ENCODE measurements at places on chromosomes 4 and X.

GRCh38 chrX:28312965-28313364 lies 274.3 kb upstream of the IL1RAPL1 start:
- DNase-seq = no peak

DNA sequence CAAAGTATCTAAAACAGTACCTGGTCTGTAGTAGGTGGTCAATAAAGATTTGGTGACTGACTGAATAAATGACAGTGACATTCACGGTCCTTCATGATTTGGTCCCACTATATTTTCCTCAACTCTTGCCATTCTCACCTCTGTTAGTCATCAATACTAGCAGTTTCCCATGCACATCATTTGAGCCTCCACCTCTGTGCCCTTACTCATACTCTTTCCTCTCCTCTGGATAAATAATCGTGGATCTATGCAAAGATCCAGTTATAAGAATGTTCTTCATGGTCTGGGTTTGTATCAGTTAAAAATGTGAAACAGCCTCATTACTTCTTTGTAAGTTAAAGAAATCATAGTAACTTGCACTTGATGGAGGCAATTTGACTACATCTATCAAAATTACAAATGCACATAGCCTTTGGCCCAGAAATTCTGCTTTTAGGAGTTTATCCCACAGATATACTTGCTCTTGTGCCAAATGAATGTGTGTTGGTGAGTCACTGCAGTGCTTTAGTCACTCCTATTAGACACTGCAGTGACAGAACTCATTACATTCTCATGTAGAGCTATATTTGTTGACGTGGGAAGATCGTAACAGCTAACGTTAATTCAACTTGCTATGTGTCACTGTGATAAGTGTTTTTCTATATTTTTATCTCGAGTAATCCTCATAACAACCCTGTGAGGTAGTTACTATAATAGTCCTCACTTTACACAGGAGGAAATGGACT lies 121.9 kb upstream of the SMIM10 start:
- DNase-seq = no peak

DNA sequence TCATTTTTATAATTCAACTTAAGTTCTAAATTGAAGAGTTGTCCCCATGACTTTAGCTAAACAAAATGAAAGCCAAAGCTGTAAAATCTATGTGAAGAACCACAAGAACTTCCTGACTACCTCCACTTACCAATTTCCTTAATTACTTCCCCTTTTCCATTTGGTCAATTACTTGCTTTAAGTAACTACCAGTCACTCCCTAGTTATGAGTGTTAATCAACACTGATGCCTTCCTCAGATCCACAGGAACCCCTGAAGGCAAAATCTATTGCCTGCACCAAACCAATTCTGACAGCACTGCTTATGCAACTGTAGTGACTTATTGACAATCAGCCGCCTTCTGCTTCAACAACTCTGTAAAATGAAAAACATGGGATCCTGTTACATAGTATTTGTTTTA lies 10.5 kb downstream of the RBMX start:
- DNase-seq = no peak

GRCh38 chr4:48649505-48649904 lies 130.6 kb downstream of the FRYL start:
- DNase-seq = no peak

GRCh38 chr4:67436742-67437141 lies 108.6 kb downstream of the CENPC start:
- no peak for DNase-seq

DNA sequence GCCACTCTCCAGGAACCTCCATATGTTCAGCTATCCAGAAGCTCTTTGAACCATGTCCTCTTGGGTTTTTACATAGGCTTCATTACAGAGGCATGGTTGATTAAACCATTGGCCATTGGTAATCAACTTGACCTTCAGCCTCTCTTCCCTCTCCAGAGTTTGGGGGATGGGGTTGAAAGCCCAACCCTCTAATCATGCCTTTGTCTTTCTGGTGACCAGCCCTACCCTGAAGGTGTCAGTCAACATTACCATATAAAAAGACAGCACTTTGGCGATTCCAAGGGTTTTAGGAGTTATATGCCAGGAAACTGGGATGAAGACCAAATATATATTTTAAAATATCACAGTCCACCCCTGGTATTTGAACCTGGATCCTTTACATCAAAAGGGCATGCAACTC lies 222.5 kb downstream of the CHIC1 start:
- DNase-seq = no peak

GRCh38 chr4:43564591-43564990 lies 672.1 kb downstream of the GRXCR1 start:
- no peak for DNase-seq

All from CD4-positive, alpha-beta T cell treated with Interleukin-4 for 1 hour (primary cell).